ENCODE measurements at places on chromosomes 7 and 10.

GRCh38 chr7:81036057-81036456, 117.2 kb upstream of the SEMA3C start:
- H3K36me3 ChIP-seq: no peaks in the 10 kb centered on the region
- no peaks in the 10 kb centered on the region for H3K27me3 ChIP-seq
- no peak overlapping the region for H3K27ac ChIP-seq
- H3K4me3 ChIP-seq: no peak overlapping the region
- H3K4me1 ChIP-seq: no peaks in the 10 kb centered on the region
- no peak for DNase-seq

DNA sequence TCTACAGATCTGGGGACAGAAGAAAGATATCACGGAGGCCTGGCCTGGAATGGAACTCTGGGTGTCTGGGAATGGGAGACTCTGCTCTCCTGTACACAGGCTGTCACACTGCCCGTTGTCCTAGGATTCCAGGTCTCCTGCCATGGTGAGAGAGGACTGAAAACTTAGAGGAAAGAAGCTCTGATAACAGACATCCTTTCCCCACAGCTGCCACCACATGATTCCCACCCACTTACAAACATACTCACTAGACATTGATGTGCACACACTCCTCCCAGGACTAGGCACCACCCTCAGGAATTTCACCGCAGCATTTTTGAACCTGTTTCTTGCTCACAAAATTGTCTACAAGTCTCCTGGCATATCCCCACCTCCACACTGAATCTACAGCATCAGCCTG, 5.7 kb downstream of the ZNF92 start:
- peaks cover 23% of the 10 kb centered on the region for H3K36me3 ChIP-seq
- no peaks in the 10 kb centered on the region for H3K27me3 ChIP-seq
- no peak for DNase-seq
- no peak overlapping the region for H3K27ac ChIP-seq

- H3K4me1 ChIP-seq: peaks cover 25% of the 10 kb centered on the region
- H3K4me3 ChIP-seq: peak overlapping the region; percentile 98
- no peak for DNase-seq
- no peaks in the 10 kb centered on the region for H3K27me3 ChIP-seq
- peak overlapping the region; percentile 100 for H3K27ac ChIP-seq
Measured at GRCh38 chr10:32959006-32959920, 1.2 kb upstream of the ITGB1 start.

DNA sequence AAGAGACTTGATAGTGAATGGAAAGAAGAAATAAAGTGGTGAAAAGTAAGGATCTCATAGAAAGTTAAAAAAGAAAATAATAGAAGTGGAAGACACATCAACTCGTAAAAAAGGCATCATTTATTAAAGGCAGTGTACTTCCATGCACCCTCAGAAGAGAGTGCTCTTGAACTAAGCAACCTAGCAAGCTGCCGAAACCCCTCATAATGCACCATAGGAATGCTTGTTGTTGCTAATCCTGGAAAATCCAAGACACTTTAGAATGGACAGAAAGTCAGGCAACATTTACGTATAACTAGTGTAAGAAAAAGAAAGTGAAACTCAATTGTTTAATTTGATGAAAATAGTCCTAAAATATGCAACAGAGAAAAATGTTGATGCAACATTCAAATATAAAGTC, 12.8 kb downstream of the TFPI2 start:
- H3K4me1 ChIP-seq: no peaks in the 10 kb centered on the region
- DNase-seq: no peak
- no peaks in the 10 kb centered on the region for H3K27me3 ChIP-seq
- peaks cover under 1% of the 10 kb centered on the region for H3K36me3 ChIP-seq
- H3K4me3 ChIP-seq: no peak overlapping the region
- no peak overlapping the region for H3K27ac ChIP-seq

DNA sequence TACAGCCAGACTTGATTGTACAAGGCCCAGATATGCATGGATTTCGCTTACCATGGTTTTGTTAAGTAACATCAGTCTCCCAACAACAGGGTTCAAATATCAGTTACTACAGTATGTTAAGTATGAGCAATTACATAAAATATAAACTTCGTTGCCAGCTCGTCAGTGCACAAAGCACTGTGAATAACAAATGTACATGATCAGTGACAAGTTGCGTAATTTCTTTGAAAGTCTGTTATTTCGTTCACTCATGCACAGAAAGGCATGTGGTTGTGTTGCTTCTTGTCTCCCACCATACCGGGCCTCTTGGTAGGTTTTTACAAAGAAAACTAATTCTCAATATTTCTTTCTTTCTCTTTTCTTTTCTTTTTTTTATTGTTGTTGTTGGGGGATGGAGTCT, 12.5 kb upstream of the ZNF487 start:
- H3K4me3 ChIP-seq: no peak overlapping the region
- no peak overlapping the region for H3K27ac ChIP-seq
- no peak for DNase-seq
- no peaks in the 10 kb centered on the region for H3K27me3 ChIP-seq
- H3K4me1 ChIP-seq: peaks cover 13% of the 10 kb centered on the region

DNA sequence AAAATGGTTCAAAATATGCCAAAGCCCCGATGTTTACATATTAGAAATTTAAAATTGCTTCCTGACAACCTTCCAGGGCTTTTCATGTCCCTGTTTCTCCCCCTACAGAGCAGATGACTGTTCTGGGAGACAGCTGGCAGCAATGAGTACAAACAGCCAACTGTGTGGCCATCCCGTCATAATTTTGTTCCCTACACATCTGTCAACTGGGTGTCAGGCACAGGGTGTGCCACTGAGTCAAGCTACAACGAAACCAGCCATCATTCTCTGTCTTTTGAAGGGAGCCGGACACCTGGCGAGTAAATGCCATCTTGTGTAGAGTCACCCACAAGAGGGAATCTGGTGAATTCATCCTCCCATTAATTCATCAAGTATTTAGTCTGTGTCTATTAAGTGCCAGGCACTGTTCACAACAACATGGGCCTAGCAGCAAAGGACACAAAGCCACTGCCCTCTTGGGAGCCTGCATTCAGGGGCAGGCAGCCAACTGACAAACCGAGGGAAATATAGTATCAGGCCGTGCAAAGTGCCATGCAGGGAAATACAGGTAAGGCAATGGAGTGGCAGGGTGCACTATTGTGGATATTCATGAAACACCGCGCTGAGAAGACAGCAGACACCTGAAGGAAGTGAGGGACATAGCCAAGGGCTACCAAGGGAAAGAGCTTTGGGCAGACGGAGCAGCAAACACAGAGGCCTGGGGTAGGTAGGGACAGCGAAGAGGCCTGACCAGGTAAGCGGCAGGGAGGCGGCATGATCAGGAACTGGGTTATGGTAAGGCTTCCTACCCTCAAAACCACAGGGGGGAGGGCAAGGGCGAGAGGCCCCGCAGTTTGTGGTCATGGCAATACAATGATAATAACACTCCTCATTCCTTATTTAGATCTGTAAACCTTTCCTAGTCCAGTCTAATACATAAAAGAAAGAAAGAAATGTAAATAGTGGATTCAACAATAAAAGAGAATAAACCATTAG, 213.6 kb downstream of the FAM107B start:
- H3K27ac ChIP-seq: peak overlapping the region; percentile 85
- H3K27me3 ChIP-seq: no peaks in the 10 kb centered on the region
- DNase-seq: no peak
- H3K4me1 ChIP-seq: peaks cover 81% of the 10 kb centered on the region
- peaks cover 58% of the 10 kb centered on the region for H3K36me3 ChIP-seq

- H3K4me3 ChIP-seq: no peak overlapping the region
- H3K27me3 ChIP-seq: no peaks in the 10 kb centered on the region
- no peak overlapping the region for H3K27ac ChIP-seq
- H3K36me3 ChIP-seq: no peaks in the 10 kb centered on the region
- no peaks in the 10 kb centered on the region for H3K4me1 ChIP-seq
Measured at GRCh38 chr10:71933651-71934050, 30.5 kb upstream of the CHST3 start.

GRCh38 chr10:133420028-133420427, 4.4 kb downstream of the SPRN start:
- no peaks in the 10 kb centered on the region for H3K27me3 ChIP-seq
- no peak overlapping the region for H3K4me3 ChIP-seq
- no peaks in the 10 kb centered on the region for H3K4me1 ChIP-seq

DNA sequence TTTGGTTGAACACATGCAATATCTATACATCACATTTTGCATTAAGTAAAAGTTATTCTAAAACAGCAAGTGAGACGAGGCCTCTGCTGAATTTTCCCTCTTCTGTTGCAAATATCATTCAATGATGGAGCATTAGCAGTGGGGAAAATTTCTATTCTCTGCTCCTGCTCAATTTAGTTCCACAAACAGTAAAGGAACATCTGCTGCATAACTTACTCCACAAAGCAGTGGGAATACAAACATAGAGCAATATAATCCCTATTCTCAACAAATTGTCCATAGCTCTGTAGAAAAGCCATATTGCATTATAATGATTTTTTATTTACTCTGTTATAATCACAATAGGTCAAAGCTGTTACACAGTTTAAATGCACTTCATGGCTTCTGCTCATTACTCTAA, 5.9 kb downstream of the AGR3 start:
- no peaks in the 10 kb centered on the region for H3K36me3 ChIP-seq
- no peaks in the 10 kb centered on the region for H3K27me3 ChIP-seq
- H3K4me3 ChIP-seq: no peak overlapping the region
- peaks cover 13% of the 10 kb centered on the region for H3K4me1 ChIP-seq
- no peak overlapping the region for H3K27ac ChIP-seq
- no peak for DNase-seq

DNA sequence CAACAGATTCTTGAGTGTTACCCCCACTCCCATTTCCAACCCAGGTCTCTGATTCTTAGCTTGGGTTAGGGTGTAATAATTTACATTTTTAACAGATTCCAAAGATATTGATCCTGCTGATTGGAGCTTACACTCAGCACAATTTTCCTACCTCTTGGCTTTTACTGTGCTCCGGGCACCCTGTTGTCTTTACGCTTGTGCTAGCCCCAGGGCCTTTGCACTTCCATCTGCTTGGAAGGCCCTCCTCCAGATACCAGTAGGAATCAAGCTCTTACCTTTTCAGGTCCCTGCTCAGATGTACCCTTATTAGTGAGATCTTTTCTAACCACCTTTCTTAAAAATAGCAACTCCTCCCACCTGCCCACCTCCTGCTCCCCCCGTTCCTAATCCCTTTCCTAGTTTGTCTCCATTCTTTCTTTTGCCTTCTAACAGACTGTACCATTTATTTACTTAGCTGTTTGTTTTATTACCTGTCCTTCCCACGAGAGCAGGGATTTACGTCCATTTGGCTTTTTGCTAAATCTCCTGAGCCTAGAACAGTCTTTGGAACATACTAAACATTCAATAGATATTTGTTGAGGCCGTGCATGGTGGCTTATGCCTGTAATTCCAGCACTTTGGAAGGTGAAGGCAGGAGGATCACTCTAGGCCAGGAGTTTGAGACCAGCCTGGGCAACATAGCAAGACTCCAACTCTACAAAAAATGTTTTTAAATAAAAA, 316.3 kb downstream of the PRPF18 start:
- no peaks in the 10 kb centered on the region for H3K4me1 ChIP-seq
- DNase-seq: no peak
- H3K36me3 ChIP-seq: no peaks in the 10 kb centered on the region
- no peak overlapping the region for H3K27ac ChIP-seq

- no peak overlapping the region for H3K27ac ChIP-seq
- H3K4me1 ChIP-seq: no peaks in the 10 kb centered on the region
- DNase-seq: no peak
- no peak overlapping the region for H3K4me3 ChIP-seq
- H3K27me3 ChIP-seq: peaks cover 86% of the 10 kb centered on the region
Measured at GRCh38 chr7:38507384-38507783, 123.8 kb downstream of the AMPH start.

GRCh38 chr7:5388273-5388901, 35.2 kb downstream of the TNRC18 start:
- no peak for DNase-seq
- peaks cover 80% of the 10 kb centered on the region for H3K36me3 ChIP-seq
- no peak overlapping the region for H3K4me3 ChIP-seq

DNA sequence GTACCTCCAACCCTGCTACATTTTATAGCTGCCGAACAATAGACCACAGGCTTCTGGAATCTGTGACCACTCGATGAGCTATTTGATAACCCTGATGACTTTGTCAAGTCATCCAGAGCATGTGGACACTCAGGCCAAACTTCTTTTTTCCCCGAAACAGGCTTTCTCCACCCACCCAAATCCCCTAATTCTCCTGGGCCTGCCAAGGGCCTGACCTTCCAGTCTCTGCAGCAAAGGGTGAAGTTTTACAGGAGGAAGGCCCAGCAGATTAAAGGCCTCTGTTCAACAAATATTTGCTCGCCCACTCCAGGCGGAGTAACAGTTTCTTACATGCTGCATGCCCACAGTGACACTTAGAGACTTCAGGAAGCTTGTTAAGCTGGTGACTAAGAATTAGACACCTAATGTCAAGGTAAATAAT, 2.0 kb downstream of the JCAD start:
- H3K27me3 ChIP-seq: peaks cover 33% of the 10 kb centered on the region
- DNase-seq: no peak

- H3K27me3 ChIP-seq: no peaks in the 10 kb centered on the region
- peaks cover 50% of the 10 kb centered on the region for H3K36me3 ChIP-seq
- DNase-seq: no peak
Measured at GRCh38 chr7:44473295-44473694, 17.2 kb downstream of the NUDCD3 start.

- no peak overlapping the region for H3K27ac ChIP-seq
- H3K27me3 ChIP-seq: no peaks in the 10 kb centered on the region
- no peaks in the 10 kb centered on the region for H3K36me3 ChIP-seq
- no peaks in the 10 kb centered on the region for H3K4me1 ChIP-seq
- no peak overlapping the region for H3K4me3 ChIP-seq
Measured at GRCh38 chr10:106107706-106108105, 1056.8 kb downstream of the SORCS1 start.

DNA sequence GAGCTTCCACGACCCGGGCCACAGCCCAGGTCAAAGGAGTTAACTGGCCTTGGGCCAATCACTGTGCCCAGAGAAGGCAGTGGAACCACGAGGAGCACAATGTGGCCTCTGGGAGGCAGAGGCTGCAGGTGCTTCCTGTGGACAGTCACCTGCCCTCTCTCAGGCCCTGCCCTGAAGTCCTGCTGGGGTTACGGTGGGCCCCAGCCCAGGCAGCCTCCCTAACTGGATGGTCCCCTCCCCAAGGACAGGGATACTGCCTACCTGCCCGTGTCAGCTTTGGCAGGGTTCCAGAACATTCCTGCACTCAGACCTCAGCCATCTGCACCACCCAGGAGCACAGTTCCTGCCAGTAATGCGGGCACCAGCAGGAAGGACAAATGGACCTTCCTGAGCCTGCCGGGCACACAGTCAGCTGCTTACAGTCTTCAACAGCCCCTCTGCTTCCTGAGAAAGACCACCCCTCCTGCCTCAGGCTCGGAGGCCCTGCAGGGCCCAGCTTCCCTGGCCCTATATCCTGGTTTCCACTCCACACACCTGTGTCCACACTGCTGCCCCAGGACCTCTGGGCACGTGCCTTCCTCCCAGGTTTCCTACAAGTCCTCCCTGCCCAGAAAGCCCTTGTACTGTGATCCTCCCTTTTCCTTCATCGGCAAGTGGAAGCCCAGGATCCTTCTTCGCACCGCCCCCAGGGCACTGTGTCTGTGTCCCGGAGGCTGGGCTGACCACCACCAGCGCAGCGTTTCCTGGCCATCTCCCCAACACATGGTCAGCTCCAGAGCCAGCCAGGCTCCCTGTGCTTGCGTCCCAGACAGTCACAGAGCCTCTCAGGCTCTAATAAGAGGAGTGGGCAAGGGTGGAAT, 23.3 kb downstream of the WDR86 start:
- peak; percentile 50 for DNase-seq
- no peak overlapping the region for H3K27ac ChIP-seq
- H3K27me3 ChIP-seq: peaks cover 70% of the 10 kb centered on the region

Measured in Calu3 (cell line).